Fibroblast of lung (primary cell): ENCODE measurements at places on chromosomes 11 and 22. TPM values are rescaled to one million over a fixed set of nuclear protein-coding genes. Genes with fewer than 3 reads are reported as not detected.

DNA sequence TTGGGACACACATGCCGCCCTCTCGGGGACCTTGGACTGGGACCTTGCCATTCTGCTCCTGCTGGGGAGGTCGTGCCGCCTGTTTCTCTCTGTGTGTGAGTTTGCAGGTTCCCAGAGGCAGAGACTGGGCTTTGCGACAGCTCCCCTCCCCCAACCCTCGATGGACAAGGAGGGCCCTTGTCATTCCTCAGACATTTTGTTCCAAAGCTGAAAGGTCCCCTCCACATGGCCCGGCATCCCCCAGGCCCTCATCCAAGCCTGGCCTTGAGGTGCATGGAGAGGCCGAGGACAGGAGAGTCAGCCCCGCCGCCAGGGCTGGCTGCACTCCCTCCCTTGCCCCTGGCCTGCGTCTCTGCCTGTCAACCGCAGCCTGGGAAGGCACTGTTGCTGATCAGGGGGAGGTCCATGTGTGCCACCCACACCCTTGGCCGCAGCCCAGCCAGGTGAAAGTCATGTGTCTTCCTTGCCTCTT, 25.6 kb downstream of the FADS2 start:
- no peaks in the 10 kb centered on the region for H3K27me3 ChIP-seq
- H3K4me1 ChIP-seq, result no peaks in the 10 kb centered on the region
- H3K4me3 ChIP-seq, result no peak overlapping the region

GRCh38 chr11:61280883-61281580, 14.1 kb downstream of the VWCE start:
- no peak overlapping the region for H3K4me3 ChIP-seq
- H3K27ac ChIP-seq, result no peak overlapping the region
- no peaks in the 10 kb centered on the region for H3K27me3 ChIP-seq
- no peak for DNase-seq
- H3K4me1 ChIP-seq, result no peaks in the 10 kb centered on the region

- peak; percentile 8 for DNase-seq
- H3K4me3 ChIP-seq, result no peak overlapping the region
- H3K27me3 ChIP-seq, result no peaks in the 10 kb centered on the region
- no peak overlapping the region for H3K27ac ChIP-seq
- no peaks in the 10 kb centered on the region for H3K4me1 ChIP-seq
Measured at GRCh38 chr22:22710719-22711531, 66.5 kb downstream of the GGTLC2 start.

- peaks cover 2% of the 10 kb centered on the region for H3K4me1 ChIP-seq
- H3K27ac ChIP-seq, result peak overlapping the region; percentile 48
- DNase-seq, result peak; percentile 93
Measured at GRCh38 chr11:104918113-104918824, 20.0 kb upstream of the CASP12 start.

- H3K27ac ChIP-seq, result no peak overlapping the region
- no peak for DNase-seq
- no peak overlapping the region for H3K4me3 ChIP-seq
- no peaks in the 10 kb centered on the region for H3K4me1 ChIP-seq
- peaks cover 4% of the 10 kb centered on the region for H3K36me3 ChIP-seq
Measured at GRCh38 chr22:40957601-40958000, 6.4 kb downstream of the RBX1 start.

OR4A16 gene
- not detected in 2 replicates for polyA plus RNA-seq

RIMBP3B gene
- 0.02 and 0.03 TPM in 2 replicates for polyA plus RNA-seq

- H3K4me3 ChIP-seq, result no peak overlapping the region
- H3K27me3 ChIP-seq, result no peaks in the 10 kb centered on the region
- no peak overlapping the region for H3K27ac ChIP-seq
- no peaks in the 10 kb centered on the region for H3K4me1 ChIP-seq
Measured at GRCh38 chr11:66749091-66749490, 20.1 kb upstream of the SPTBN2 start.

DNA sequence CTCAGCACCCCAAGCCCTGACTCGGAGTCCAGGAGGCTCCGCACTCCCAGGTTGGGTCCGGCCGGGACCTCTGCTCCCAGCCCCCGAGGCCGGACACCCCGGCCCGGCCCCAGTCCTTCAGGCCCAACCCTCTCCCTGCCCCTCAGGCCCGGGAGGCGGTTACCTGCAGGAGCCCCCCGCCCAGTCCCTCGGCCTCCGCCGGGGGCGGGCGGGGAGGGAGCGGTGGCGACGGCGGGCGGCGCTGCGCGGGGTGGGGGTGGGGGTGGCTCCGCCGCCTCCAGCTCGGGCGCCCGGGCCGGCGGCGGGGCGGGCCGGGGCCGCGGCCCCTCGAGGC, 310 bp downstream of the TCF20 start:
- peak overlapping the region; percentile 83 for H3K4me3 ChIP-seq
- H3K27me3 ChIP-seq, result peaks cover 2% of the 10 kb centered on the region
- peak overlapping the region; percentile 47 for H3K27ac ChIP-seq

RBFOX2 gene
- polyA plus RNA-seq, result 184 and 190 TPM in 2 replicates

DNA sequence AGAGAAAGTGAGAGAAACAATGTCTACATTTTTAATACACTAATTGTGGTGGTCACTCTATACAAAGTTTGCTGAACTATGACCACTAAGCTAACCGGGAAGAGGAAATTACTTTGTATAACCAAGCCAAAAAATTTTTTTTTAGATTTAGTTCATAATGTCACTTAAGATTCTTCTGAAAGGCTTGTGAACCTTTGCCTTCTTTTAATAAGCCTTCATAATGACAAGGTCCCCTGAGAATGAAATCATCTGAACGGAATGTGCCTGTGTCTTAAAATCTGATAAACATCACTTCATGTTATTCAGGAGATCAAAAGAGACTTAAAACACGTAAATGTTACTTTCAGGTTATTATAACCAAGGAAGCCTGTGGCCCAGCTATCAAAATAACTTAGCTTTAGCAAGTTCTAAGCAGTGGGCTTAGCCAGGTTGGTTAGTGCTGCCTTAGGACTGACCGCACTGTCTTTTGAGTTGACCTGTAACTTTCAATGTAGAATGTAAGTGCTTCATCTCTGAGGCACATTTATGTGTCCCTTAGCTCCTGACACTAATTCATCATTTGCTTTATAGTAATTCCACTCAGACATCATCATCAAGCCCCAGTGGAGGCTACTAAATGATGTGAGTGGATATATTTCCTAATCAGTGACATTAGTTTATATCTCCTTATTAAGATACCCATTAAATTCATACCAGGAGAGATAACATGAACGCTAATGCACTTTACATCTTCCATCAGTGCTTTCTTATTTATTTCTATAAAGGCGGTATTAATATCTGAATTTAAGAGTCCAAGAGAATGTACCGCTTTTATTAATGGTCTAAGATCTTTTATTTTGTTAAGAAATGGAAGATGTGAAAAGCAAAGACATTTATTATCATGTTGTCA, 122.5 kb downstream of the WNT11 start:
- H3K27me3 ChIP-seq, result no peaks in the 10 kb centered on the region
- no peak overlapping the region for H3K4me3 ChIP-seq
- peaks cover 11% of the 10 kb centered on the region for H3K4me1 ChIP-seq
- peak; percentile 50 for DNase-seq
- H3K36me3 ChIP-seq, result no peaks in the 10 kb centered on the region

GRCh38 chr11:61429346-61429690, 457 bp downstream of the CPSF7 start:
- peaks cover 10% of the 10 kb centered on the region for H3K36me3 ChIP-seq
- H3K27ac ChIP-seq, result peak overlapping the region; percentile 98
- peak overlapping the region; percentile 89 for H3K4me3 ChIP-seq
- DNase-seq, result peak; percentile 46
- no peaks in the 10 kb centered on the region for H3K27me3 ChIP-seq
- H3K4me1 ChIP-seq, result no peaks in the 10 kb centered on the region

ZNF143 gene
- 22.6 and 22.8 TPM in 2 replicates for polyA plus RNA-seq

FOXR1 gene
- polyA plus RNA-seq, result not detected in 2 replicates

DNA sequence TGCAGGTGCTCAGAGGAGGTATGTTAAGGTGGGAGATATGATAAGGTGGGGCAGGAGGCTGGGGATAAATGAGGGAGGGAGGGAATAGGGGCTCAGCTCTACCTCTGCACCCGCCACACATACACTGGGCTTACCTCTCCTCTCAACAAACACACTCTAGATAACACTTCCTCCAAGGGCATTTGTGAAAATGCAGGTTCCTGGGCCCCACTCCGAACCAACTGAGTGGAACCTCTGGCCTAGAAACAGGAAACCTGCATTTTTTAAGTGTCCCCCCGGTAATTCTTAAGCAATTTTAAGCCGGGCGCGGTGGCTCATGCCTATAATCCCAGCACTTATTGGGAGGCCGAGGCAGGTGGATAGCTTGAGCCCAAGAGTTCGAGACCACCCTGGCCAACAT, 46.5 kb upstream of the CD5 start:
- no peak overlapping the region for H3K4me3 ChIP-seq
- H3K36me3 ChIP-seq, result no peaks in the 10 kb centered on the region
- peaks cover 6% of the 10 kb centered on the region for H3K27me3 ChIP-seq
- H3K4me1 ChIP-seq, result no peaks in the 10 kb centered on the region
- no peak for DNase-seq
- H3K27ac ChIP-seq, result no peak overlapping the region

GRCh38 chr11:28384418-28384817, 276.2 kb downstream of the METTL15 start:
- peaks cover 4% of the 10 kb centered on the region for H3K4me1 ChIP-seq
- H3K36me3 ChIP-seq, result no peaks in the 10 kb centered on the region
- H3K27me3 ChIP-seq, result no peaks in the 10 kb centered on the region
- DNase-seq, result peak; percentile 99

GRCh38 chr11:13949876-13950275, 12.6 kb upstream of the SPON1 start:
- no peak for DNase-seq
- H3K4me3 ChIP-seq, result no peak overlapping the region
- no peaks in the 10 kb centered on the region for H3K4me1 ChIP-seq
- H3K27ac ChIP-seq, result no peak overlapping the region
- H3K36me3 ChIP-seq, result no peaks in the 10 kb centered on the region

MIOX gene
- 0.06 TPM in 1 of 2 replicates, not detected in the other for polyA plus RNA-seq

GRCh38 chr22:32985899-32986765, 72.0 kb downstream of the SYN3 start:
- no peak overlapping the region for H3K4me3 ChIP-seq
- no peaks in the 10 kb centered on the region for H3K36me3 ChIP-seq
- H3K27ac ChIP-seq, result no peak overlapping the region

DNA sequence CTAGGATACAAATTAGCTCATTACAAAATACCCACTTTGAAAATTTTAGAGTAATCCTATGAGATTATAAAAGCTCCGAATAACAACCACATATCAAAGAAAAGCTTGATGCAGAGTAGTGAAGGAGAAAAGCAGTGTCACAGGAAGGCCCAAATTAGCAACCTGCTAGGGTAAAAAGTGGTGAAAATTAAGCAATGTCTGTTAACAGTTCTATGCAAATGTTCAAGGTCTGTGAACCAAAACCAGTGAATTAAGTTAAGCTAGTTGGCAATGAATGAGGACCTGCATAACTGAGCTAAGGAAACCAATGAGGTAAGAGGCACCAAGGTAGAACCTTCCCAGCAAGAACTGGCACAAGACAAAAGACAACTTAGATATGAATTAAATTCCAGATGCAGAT, 29.6 kb downstream of the PRDM10 start:
- H3K27ac ChIP-seq, result no peak overlapping the region
- no peaks in the 10 kb centered on the region for H3K27me3 ChIP-seq

DNA sequence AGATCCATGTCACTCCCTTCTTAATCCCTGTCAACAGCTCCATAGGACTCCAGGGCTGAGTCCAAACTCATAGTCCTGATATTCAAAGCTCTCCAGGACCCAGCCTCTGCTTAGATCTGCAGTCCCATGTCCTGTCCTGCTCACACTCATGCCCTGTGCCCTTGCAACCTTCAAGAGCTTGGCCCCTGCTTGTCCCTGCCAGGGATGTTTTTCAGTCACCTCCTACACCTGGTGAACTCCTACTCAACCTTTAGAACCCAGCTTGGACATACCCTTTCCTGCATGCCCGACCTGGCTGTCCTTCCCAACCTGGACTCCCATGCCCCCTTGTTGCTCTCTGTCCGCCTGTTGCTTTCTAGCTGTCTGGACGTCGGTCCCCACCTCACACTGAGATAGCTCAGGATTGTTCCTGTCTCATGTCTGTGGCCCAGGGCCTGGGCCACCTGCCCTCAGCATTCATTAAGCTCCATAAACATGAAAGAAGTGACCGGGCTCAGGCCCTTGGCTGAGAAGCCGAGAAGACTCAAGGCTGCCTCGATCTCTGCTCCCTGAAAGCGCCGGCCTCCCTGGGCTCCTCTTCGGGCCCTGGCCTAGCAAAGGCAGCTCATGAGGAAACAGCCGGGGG, 48.8 kb upstream of the RTL6 start:
- H3K27me3 ChIP-seq, result no peaks in the 10 kb centered on the region
- no peak overlapping the region for H3K4me3 ChIP-seq
- H3K4me1 ChIP-seq, result peaks cover 10% of the 10 kb centered on the region
- DNase-seq, result no peak
- H3K27ac ChIP-seq, result no peak overlapping the region

LINC01488 gene
- polyA plus RNA-seq, result not detected in 2 replicates
